ENCODE measurements at places on chromosomes 2 and 18. TPM values are rescaled to one million over a fixed set of nuclear protein-coding genes. Genes with fewer than 3 reads are reported as not detected.
A peak's percentile ranks its signal among the peaks of the same experiment; 100 is the strongest.

GRCh38 chr2:140892436-140892835, 1238.4 kb downstream of the LRP1B start:
- H3K4me1 ChIP-seq, result no peaks in the 10 kb centered on the region
- no peaks in the 10 kb centered on the region for H3K27me3 ChIP-seq
- no peak for DNase-seq
- H3K4me3 ChIP-seq, result no peak overlapping the region
- H3K27ac ChIP-seq, result no peak overlapping the region

- peak overlapping the region; percentile 69 for H3K4me3 ChIP-seq
- no peak for DNase-seq
- no peak overlapping the region for H3K27ac ChIP-seq
- peaks cover 11% of the 10 kb centered on the region for H3K4me1 ChIP-seq
Measured at GRCh38 chr2:167293172-167293781, 405.0 kb downstream of the XIRP2 start.

DNA sequence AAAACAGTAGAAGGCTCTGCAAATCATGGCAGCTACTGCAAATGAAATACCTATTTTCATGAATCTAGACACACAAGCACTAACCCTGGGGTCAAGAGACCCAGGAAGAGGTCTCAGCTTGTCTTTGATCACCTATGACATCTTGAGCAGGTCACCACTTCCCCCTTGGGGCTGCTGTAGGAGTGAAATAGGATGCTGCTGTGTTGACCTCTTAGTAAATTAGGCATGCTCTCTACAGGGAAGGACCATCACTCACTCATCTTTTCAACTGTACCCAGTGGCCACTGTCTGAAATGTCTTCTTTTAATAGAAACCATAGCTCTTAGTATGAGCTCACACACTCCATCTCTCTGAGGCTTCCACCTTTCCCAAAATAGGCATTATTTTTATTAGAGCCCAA, 83.8 kb downstream of the NCK2 start:
- peaks cover 8% of the 10 kb centered on the region for H3K36me3 ChIP-seq
- peaks cover 8% of the 10 kb centered on the region for H3K4me1 ChIP-seq
- peak overlapping the region; percentile 67 for H3K27ac ChIP-seq
- no peaks in the 10 kb centered on the region for H3K27me3 ChIP-seq

DNA sequence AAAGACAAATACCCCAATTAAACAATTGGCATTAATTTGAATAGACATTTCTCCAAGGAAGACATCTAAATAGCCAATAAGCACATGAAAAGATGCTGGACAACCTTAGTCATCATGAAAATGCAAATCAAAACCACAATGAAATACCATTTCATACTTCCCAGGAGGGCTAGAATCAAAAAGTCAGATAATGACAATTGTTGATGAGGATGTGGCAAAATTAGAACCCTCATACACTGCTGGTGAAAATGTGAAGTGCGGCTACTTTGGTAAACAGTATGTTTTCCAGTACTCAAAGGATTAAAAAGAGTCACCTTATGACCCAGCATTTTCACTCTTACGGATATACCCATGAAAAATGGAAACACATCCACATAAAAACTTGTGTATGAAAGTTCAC, 91.6 kb downstream of the FIGN start:
- H3K27ac ChIP-seq, result no peak overlapping the region
- H3K27me3 ChIP-seq, result no peaks in the 10 kb centered on the region
- H3K4me3 ChIP-seq, result no peak overlapping the region
- DNase-seq, result no peak

GRCh38 chr2:234146087-234146826, 95.8 kb downstream of the SPP2 start:
- no peaks in the 10 kb centered on the region for H3K4me1 ChIP-seq
- H3K4me3 ChIP-seq, result no peak overlapping the region
- DNase-seq, result no peak
- no peaks in the 10 kb centered on the region for H3K27me3 ChIP-seq
- H3K36me3 ChIP-seq, result no peaks in the 10 kb centered on the region
- no peak overlapping the region for H3K27ac ChIP-seq

- H3K36me3 ChIP-seq, result no peaks in the 10 kb centered on the region
- no peak overlapping the region for H3K4me3 ChIP-seq
- H3K4me1 ChIP-seq, result no peaks in the 10 kb centered on the region
- H3K27me3 ChIP-seq, result no peaks in the 10 kb centered on the region
Measured at GRCh38 chr2:177893880-177894279, 178.7 kb downstream of the PDE11A start.

GRCh38 chr2:14273650-14274049, 358.9 kb upstream of the LRATD1 start:
- H3K27me3 ChIP-seq, result no peaks in the 10 kb centered on the region
- no peak overlapping the region for H3K27ac ChIP-seq
- no peaks in the 10 kb centered on the region for H3K4me1 ChIP-seq
- no peak for DNase-seq

DNA sequence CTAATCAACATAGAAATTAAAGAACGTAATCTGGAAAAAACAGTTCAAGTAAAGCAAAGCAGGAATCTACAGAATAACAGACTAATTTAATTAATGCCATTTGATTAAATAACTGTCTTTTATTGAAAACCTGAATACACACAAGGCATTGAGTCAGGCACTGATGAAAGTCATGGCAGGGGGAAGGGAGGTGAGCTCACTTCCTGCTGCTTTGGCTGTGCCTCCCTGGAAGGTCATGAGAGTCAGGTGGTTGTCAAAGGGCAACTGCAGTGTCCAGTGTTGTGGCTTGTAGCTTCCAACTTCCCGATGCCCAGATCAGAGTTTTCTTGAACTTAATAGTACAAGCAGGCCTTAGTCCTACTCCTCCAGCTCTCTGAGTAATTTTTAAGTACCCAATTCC, 180.9 kb downstream of the PID1 start:
- no peaks in the 10 kb centered on the region for H3K4me1 ChIP-seq
- no peak for DNase-seq
- no peak overlapping the region for H3K4me3 ChIP-seq

GRCh38 chr18:41490861-41491260, 464.2 kb upstream of the PIK3C3 start:
- no peak for DNase-seq
- H3K27me3 ChIP-seq, result no peaks in the 10 kb centered on the region
- no peaks in the 10 kb centered on the region for H3K36me3 ChIP-seq

DNA sequence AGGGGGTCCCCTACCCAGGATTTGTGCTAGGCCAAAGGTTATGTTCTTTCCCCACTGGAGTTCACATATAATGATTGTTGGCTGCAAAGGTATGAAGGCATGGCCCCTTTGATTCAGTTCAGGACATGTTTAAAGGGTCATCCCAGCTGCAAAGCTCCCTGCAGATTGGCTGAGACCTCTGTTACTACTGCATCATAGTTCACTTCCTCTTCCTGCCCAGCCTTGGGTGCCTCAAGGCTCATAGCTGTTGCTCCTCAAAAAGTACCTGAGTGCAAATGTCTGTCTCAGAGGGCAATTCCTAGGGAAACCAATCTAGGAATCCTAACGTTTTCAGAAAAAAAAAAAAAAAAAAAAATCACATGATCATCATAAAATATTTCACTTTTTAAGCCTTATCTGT, 125.1 kb downstream of the ATL2 start:
- H3K27ac ChIP-seq, result no peak overlapping the region
- no peaks in the 10 kb centered on the region for H3K36me3 ChIP-seq
- no peak for DNase-seq
- no peak overlapping the region for H3K4me3 ChIP-seq

- no peak for DNase-seq
- no peaks in the 10 kb centered on the region for H3K36me3 ChIP-seq
- H3K27me3 ChIP-seq, result no peaks in the 10 kb centered on the region
- H3K27ac ChIP-seq, result peak overlapping the region; percentile 91
Measured at GRCh38 chr2:202032846-202033316, 774 bp upstream of the FZD7 start.

- H3K27me3 ChIP-seq, result no peaks in the 10 kb centered on the region
- H3K36me3 ChIP-seq, result no peaks in the 10 kb centered on the region
- H3K27ac ChIP-seq, result no peak overlapping the region
- no peak for DNase-seq
- peaks cover 7% of the 10 kb centered on the region for H3K4me1 ChIP-seq
Measured at GRCh38 chr18:57834616-57835015, 31.5 kb upstream of the ATP8B1 start.

- H3K36me3 ChIP-seq, result no peaks in the 10 kb centered on the region
- peaks cover 22% of the 10 kb centered on the region for H3K4me1 ChIP-seq
- no peaks in the 10 kb centered on the region for H3K27me3 ChIP-seq
- H3K4me3 ChIP-seq, result no peak overlapping the region
- H3K27ac ChIP-seq, result no peak overlapping the region
- DNase-seq, result no peak
Measured at GRCh38 chr2:65363879-65364666, 68.3 kb downstream of the SPRED2 start.

The ANKRD30B gene
- total RNA-seq, result not detected

The SPATA3 gene
- not detected for total RNA-seq

The COL6A3 gene
- 30.3 TPM for total RNA-seq

The COX5B gene
- 487 TPM for total RNA-seq

The DIPK1C gene
- total RNA-seq, result not detected

The DNER gene
- total RNA-seq, result 0.76 TPM

The SRD5A2 gene
- not detected for total RNA-seq

The MDH1 gene
- total RNA-seq, result 120 TPM

The CYBRD1 gene
- total RNA-seq, result 12.3 TPM

The AQP12A gene
- not detected for total RNA-seq

The ANKRD36B gene
- total RNA-seq, result 8.2 TPM

The PLA2R1 gene
- total RNA-seq, result 10.0 TPM

Measured in esophagus squamous epithelium (tissue), 5 donors.